MG63 (cell line): ENCODE measurements at places on chromosomes 3 and 15.

DNA sequence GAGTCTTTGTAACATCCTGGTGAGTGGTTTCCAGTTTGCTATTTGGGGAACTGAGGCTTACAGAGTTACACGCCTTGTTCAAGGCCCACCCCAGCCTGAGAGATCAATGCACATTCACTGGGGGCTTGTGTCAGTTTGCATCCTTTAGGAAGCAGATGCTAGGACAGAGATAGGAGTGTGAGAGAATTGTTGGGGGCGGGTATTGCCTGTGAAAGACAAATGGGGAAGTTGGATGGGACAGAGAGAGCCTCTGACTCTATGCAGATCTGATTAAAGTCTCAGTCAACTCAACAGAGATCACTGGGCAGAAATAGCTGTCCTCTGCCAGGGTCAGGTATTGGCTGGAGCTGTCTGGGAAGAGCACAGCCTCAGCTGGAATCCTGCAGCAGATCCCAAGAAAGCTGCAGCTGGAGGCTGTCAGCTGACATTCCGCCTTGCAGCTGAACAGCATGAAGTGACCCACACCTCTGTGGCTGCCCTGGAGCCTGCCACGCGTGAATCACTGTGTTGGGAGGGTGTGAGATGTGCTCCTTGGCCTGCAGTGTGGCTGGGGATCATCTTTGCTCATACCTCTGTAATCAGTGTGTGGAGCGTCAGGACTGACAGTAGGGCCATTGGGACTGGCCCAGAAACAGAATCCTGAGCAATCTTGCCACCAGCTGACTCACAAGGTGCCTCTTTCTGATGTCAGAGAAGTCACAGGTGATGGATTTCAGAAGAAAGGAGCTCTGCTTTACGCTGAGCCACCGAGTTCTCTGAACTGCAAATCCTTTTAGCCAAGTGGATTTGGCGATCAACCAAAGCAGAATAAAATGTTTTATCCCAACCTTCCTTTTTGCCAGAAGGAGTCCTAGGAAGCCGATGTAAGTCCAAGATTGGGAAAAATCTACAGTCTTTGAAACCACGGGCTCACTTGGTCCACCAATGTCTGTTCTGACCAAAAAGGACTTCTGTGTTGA lies 284.1 kb upstream of the LRRFIP2 start:
- DNase-seq = no peak

DNA sequence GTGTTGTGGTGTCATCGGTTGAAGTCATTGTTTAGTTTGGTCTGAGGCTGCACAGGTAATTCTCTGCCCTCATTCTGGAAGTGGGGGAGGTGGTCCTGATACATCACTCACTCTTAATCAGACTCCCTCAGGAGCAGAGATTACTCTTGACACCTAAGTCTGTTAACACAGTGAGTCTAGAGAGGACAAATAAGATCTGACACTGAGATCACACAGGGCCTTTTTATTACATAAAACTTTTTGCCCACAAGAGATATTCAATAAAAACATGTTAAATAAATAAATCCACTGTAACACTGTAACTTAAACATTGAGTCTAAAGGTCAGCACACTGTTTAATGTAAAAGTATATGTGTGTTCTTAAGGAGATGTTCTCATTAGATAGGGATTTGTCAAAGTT lies 57.1 kb upstream of the MBNL1 start:
- no peak for DNase-seq

DNA sequence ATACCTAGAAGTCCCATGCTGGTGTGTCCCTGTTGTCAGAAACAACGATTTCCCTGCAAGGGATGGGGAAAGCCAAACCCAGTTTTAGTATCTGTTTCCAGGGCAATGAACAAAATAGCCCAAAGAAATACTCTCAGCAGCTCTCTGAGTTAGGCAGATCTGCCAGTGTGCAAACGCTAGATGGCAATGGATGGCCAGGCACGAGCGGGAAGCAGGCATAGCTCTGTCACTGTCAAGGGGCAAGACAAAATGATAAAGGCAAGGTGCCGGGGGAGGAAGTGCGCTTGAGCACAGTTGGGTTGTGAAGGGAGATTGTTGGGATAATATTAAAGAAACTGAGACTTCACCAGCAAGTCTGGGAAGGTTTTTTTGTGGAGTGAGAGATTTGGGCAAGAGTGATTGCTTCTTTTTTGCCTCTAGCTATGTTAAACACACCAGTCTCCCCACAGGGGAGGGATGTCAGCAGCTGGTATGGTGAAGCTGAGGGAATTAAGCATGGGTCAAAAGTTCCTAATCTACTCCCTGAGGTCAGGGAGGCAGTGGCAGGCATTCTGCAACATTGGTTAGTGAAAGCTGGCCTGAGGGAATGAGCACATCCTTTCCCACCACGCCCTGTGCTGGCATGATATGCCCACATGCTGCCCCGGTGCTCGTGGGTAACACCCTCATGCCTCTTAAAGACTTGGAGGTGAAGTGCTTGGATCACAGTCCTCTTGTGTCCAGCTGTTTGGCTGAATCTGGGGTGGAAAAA lies 117.5 kb downstream of the PDCD6IP start:
- no peak for DNase-seq

- no peak for DNase-seq
Observed at GRCh38 chr3:154356009-154356408, 31.7 kb upstream of the DHX36 start.

GRCh38 chr3:195906865-195907683 lies 1.3 kb downstream of the TNK2 start:
- peak; percentile 50 for DNase-seq

- DNase-seq = peak; percentile 67
Observed at GRCh38 chr15:39784125-39784524, 1.5 kb upstream of the FSIP1 start.

- DNase-seq = no peak
Observed at GRCh38 chr3:105747060-105747541, 121.7 kb downstream of the CBLB start.

- peak; percentile 73 for DNase-seq
Observed at GRCh38 chr15:98428253-98428989, 219.9 kb upstream of the IGF1R start.

DNA sequence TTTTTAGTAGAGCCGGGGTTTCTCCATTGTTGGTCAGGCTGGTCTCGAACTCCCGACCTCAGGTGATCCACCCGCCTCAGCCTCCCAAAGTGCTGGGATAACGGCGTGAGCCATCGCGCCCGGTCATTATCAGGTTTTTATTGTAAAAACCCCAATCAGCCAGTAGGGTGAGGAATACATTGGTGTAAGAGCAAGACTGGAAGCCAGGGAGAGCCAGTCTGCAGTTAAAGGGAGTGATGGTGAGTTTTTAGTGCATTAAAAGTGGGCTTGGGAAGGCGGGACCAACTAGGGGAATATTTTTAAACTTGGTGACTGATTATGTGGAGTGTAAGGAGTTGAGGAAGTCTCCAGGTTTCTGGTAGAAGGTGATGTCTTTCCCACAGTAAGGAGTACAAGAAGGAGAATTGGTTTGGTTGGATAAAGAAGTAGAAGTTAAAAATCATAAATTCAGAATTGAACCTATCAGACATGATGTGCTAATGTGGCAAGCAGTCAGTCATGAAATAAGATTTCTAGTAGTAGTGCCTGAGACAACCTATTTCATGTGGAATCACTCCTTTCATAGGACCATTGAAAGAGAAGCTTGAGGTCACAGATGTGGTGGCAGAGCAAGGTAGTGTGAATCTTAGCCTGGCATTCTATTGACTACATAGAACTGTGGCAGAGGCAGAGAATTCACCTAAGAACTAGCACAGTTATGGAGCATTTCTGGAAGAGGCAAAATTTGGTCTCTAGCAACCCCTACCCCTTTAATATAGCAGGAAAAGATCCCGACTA lies 2.4 kb upstream of the DCBLD2 start:
- no peak for DNase-seq

GRCh38 chr3:9205345-9206143 lies 43.9 kb downstream of the SRGAP3 start:
- no peak for DNase-seq

GRCh38 chr3:33956206-33956605 lies 157.8 kb downstream of the PDCD6IP start:
- DNase-seq = no peak

DNA sequence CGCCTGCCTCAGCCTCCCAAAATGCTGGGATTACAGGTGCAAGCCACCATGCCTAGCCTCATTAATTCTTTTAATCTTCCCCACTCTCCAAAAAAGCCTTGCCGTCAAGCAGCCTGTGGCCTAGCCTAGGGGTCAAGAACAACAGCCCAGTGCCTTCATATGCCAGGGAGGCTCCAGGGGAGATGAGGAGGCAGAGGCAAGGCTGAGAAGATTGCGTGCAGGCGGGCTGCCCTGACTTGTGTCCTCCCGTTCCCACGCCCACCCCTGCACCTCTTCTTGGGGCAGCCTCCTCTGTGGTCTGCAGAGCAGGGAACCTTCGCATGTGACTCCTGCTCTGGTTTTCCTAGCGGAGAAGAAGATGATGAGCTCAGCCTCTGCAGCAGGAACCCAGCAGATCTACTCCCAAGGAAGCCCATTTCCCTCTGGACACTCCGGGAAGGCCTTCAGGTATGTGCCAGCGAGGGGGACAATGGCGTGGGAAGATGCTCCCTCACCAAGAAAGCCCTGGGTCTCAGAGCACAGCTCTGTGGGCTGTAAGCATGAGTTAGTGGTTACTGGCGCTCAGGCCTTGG lies 118.5 kb upstream of the ABHD17C start:
- no peak for DNase-seq

DNA sequence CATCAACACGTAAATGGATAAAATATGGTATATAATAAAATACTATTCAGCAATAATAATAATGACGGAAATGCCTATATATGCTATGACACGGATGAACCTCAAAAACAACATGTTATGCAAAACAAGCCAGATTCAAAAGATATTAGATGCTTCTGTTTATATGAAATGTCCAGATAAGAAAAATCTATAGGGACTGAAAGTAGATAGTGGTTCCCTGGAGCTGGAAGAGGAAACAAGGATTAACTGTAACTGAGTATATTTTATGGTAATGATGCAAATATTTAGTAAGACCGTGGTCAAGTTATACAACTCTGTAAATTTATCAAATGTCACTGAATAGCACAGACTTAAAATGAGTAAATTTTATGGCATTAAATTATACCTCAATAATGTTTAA lies 25.8 kb upstream of the WDR49 start:
- DNase-seq = no peak

GRCh38 chr3:69097407-69098086 lies 12.8 kb downstream of the ARL6IP5 start:
- no peak for DNase-seq

DNA sequence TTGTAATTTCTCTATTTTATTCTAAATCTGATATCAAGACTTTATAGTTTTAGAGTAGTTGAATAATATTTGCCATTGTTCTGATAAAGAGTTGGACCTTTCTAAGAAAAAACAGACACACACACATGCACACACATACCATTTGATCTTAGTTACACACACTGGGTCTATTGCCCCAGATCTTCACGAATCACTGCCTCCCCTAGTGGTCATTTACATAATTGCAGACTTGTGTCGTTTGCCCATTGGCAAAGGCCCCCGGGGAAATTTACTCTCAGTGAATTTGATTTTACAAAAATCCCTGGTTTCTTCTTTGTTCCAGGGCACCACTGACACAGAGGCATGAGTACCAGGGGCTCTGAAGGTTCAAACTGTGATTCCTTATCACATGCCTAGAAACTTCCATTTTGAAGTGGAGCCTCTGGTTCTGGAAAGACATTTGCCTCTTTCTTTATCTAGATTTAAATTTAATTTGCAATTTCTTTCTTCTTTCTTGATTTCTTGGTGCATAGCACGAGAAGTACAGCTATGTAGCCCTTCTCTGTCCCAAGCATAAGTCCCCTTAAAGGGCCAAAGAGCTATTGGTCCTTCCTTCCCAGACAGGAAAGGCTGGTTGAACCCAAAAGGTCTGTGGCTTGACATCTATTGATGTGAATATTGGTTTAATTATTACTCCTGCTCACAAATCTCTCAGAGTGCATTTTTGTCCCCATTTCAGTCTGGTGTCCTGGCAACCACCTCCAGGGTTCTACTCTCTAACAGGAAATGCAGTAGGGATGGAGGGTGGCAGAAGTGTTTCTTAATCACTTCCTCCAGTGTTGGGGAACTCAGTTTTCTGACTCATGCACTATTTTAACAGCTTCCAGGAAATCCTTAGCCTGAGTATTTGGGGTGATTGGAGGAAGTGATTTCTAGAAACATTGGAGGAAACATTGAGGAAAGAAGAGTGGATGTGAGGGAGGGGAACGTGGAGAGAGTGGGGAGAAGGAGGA lies 32.4 kb upstream of the SLC6A11 start:
- DNase-seq = no peak

DNA sequence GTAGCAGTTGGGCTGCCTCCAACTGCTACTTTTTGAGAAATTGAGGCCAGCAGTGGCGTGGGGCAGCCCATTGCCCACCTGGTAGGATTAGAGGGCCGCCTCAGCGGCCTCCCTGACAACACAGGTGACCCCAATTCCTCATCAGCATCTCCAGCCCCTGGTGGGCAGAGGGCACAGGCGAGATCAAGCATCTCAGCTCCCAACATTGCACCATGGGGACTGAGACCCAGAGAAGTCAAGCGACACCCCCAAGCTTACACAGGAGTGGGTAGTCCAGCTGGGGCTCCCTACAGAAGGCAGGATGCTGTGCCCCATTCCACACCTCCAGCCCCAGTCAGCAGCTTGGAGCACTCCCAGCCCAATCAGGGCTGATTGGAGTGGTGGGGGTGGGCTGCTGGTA lies 228 bp upstream of the H1-8 start:
- DNase-seq = no peak

DNA sequence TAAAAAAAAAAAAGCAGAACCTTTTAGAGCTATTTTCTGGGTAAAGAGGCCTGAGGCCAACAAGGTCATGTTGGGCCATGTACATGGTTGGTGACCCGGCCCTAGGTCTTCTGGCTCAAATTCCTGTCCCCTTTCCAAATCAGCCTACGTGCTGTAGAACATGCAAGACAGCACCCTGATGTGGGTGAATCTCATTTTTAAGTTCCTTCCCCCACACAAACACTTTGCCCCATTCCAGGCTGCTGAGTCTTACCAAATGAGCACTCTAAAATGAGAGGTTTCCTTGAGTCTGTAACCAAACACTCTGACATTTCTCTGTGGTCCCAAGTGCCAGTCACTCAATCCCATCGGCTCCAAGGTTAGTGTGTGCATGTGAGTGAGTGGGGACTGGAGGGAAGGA lies 9.4 kb downstream of the BCL6 start:
- no peak for DNase-seq

GRCh38 chr3:124361566-124361965 lies 368.7 kb upstream of the UMPS start:
- no peak for DNase-seq

DNA sequence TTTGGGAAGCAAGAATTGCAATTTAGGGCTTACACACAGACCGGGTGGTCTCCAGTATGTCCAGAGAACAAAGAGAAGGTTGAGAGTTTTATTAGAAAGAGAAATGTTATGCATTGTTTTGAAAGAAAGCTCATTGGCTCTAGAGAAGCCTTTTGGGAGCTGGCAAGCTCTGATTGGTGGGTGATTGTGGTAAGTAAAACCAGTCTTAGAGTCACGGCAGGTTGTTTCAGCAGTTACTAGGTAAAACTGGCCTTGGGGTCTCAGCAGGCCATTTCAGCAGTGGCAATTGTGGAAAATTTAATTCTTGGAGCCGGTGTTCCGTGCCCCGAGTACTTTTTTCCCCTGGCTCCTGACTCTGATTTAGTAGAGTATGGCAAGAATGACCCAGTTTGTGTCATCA lies 78.1 kb downstream of the MRPL46 start:
- DNase-seq = no peak
